GM23248 (cell line): ENCODE measurements at places on chromosomes 3 and 15.

DNA sequence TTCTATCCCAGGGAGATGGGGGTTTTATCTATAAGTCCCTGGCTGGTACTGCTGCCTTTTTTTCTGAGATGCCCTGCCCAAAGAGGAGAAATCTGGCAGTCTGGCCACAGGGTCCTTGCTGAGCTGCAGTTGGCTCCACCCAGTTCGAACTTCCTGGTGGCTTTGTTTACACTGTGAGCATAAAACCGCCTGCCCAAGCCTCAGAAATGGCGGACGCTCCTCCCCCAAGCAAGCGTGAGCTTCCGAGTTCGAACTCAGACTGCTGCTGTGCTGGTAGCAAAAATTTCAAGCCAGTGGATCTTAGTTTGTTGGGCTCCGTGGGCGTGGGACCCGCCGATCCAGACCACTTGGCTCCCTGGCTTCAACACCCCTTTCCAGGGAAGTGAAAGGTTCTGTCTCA is 126.8 kb upstream of the SUCLG2 start:
- no peak for DNase-seq

DNA sequence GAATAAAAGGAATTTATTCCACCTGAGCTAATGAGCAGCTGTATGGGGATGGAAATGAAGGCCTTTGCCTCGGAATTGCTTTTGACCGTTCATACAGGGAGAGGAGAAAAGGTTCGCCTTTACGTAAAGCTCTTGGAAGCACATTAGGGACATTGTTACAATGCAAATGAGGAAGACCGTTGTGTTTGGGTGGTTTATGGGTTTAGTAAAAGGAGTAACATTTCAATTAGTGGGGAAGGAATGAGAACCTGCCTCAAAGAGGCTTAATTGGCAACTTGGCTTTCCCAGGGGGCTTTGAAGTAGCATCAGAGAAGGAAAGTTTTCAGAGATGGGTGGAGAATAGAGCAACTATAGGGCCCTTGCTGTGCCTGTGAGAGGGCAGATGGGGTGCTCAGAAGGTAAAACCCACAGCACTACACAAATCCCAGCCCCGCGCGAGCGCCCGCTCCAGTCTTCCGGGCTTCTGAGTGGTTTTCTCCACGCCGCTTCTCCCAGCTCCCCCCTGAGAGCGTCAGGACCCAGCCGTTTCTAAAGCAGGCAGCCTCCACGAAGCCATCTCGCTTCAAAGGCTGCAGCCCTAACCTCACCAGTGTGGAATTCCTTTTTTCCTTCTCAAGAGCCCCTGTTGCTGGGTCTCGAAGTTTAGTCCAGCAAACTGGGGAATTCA is 192.0 kb upstream of the HES1 start:
- DNase-seq, result no peak

DNA sequence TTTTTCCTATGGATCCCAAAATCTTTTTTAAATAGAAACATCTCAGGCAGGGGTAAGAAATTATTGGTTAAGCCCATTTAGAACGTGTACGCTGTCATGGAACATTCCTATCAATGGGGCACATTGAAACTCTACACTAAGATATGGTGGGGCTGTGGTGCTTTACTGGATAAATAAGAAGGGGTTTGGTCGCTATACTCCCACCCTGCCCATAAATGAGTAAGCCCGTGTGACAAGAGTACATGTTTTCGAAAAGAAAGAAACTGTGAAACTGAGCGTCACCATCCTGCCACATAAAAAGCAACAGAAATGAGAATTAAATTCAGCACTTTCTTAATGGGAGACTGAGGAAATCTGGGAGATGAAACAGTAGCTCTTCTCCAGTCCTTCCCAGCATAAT is 929.7 kb upstream of the CFAP20DC start:
- no peak for DNase-seq

DNA sequence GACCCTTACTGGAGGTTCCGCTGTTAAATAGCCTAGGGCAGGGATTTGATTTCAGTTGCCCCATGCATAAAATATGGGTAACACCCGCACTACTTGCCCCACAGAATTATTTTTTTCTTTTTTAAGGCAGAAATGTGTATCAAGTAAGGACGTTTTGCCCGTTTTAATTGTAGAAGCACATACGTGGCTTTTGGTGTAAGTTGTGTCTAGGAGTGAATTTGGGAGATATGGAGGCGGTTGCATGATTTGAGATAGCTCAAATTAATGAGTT is 636 bp upstream of the LRRC58 start:
- DNase-seq, result no peak

DNA sequence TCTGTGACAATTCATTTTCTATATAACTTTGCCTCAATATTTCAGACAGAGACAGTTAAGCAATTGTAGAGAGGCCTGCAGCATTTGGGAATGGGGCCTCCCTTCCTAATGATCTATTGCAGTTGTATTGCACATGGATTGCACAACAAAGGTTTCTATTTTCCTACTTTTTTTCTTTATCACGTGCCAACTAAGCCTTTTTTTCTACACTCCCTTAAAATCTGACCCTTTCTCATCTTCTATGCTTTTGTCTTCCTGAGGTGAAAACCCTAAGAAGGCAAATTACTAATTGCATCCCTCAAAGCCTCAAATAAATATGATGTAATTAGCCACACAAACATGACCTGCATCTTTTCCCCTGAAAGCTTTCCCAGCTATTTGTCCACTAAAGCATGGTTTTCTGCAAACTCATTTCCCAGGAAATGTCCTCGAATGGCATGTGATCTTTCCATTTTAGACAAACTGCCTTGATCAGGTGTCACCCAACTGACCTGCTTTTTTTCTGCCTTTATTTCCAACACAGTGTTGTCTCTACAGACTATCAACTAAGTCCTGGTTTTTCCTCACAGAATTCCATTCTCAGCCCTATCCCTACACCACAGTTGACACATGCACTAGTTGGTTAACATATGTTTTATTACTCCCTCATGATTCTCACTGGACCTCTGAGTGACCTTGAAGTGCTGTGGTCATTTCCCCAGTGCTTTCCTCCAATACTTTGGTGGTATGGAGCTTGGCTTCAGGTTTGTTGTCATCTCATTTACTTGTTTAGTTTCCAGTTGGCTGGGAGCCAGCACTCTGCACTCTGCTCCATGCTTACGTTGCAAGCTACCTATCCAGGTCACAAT is 31.9 kb upstream of the TSC22D2 start:
- DNase-seq, result peak; percentile 78
